ENCODE measurements at places on chromosomes 16 and 17.

DNA sequence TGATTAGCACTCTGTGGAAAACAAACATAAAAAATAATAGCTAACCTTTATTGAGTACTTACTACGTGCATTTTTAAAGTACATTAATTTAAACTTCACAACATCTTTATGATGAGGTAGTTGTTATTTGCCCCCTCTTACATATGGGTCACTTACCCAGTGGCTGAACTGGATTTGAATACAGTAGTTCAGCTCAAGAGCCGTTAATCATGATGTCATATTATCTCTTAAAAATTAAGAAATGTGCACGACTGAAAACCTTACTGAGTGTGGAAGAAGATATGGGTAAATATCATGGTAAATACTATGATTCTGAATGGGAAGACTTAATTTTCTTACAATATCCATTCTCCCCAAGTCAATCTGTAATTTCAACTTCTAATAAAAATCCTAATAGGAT lies 17.6 kb downstream of the NDEL1 start:
- DNase-seq = no peak

- DNase-seq = no peak
These were observed 33.6 kb downstream of the PIGL start for GRCh38 chr17:16250635-16251034.

DNA sequence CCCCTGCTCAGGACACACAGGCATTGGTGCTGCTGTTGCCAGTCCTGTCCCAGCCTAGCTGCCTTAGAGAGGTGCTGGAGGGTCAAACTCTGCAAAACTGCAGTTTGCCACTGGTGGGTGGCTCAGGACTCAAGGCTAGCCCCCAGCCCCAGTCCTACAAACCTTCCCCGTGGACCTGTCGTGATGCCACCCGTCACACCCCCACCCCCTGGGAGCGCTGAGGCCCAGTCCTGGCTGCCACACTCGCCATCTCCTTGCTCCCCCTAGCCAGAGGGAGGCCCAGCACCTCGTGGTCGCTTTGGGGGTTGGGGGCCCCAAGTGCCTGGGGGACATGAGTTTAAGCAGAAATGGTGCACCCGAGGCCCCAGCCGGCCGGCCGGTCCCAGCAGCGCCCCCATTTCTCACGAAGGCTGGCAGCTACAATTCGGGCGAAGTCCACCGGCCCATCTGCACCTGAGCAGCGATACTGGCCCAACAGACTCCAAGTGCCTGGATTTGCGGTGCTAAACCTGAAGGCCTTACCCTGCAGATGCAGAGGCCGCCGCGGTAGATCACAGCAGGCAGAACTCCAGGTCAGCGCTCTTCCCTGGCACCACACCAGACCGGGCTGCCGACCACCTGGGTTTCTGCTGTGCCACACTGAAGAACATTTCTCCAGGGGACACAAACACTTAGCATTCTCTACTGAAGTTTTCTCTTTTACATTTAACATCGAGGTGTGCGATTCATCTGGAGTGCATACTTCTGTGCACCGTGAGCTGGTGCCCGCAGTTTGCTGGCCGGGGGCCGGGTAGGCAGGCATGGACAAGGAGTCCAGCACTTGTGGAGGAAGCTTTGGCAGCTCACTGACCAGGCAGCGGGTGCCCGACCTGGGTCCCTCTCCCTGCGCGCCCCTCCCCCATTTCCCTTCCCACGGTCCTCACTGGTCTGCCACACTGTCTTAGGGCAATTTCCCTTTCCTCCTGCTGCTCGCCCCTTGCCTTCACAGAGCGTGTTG lies 130.0 kb downstream of the KCNJ12 start:
- no peak for DNase-seq

GRCh38 chr16:10964039-10964890 lies 19.9 kb downstream of the CLEC16A start:
- DNase-seq = no peak

Data from GM12891 (cell line).